ENCODE measurements at places on chromosomes 12 and 14.

- peaks cover 40% of the 10 kb centered on the region for H3K4me1 ChIP-seq
- H3K4me3 ChIP-seq: no peak overlapping the region
- peaks cover 9% of the 10 kb centered on the region for H3K36me3 ChIP-seq
- no peak overlapping the region for H3K27ac ChIP-seq
- peaks cover 53% of the 10 kb centered on the region for H3K27me3 ChIP-seq
Observed at GRCh38 chr14:73231981-73232851, 5.1 kb upstream of the PAPLN start.

GRCh38 chr12:132214891-132215290, 70.6 kb downstream of the NOC4L start:
- no peak overlapping the region for H3K27ac ChIP-seq
- DNase-seq: no peak
- no peaks in the 10 kb centered on the region for H3K36me3 ChIP-seq
- peaks cover 81% of the 10 kb centered on the region for H3K27me3 ChIP-seq

- peaks cover 10% of the 10 kb centered on the region for H3K4me1 ChIP-seq
- H3K27me3 ChIP-seq: no peaks in the 10 kb centered on the region
- no peak for DNase-seq
- H3K36me3 ChIP-seq: peaks cover 32% of the 10 kb centered on the region
Observed at GRCh38 chr14:75053396-75054291, 2.4 kb upstream of the MLH3 start.

GRCh38 chr12:117109943-117110635, 10.9 kb upstream of the TESC start:
- H3K4me3 ChIP-seq: no peak overlapping the region
- DNase-seq: no peak
- no peak overlapping the region for H3K27ac ChIP-seq
- H3K4me1 ChIP-seq: peaks cover 27% of the 10 kb centered on the region

- no peaks in the 10 kb centered on the region for H3K27me3 ChIP-seq
- H3K4me1 ChIP-seq: no peaks in the 10 kb centered on the region
- H3K36me3 ChIP-seq: no peaks in the 10 kb centered on the region
- DNase-seq: no peak
Observed at GRCh38 chr12:102509123-102509626, 28.8 kb upstream of the IGF1 start.

DNA sequence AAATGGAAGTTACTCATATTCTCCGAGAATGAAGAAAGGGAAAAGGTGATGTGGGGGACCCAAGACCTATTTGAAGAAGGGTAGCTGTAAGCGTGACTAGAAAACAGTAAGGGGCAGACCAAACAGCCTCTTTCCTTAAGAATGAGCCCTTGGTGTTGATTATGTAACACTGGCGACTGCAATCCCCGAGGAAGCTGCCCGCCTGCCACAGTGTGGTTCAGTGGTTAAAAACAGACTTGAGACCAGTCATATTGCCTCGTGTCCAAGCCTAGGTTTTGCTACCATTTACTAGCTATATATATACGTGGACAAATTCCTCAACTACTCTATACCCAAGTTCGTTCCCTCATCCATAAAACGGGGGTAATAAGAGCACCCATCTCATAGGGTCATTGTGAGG, 49.1 kb downstream of the SSPN start:
- peaks cover 14% of the 10 kb centered on the region for H3K36me3 ChIP-seq
- H3K4me1 ChIP-seq: peaks cover 71% of the 10 kb centered on the region
- no peak for DNase-seq
- no peak overlapping the region for H3K4me3 ChIP-seq
- H3K27me3 ChIP-seq: no peaks in the 10 kb centered on the region

GRCh38 chr14:100979780-100980179, 76.3 kb upstream of the RTL1 start:
- peak overlapping the region; percentile 84 for H3K27ac ChIP-seq
- H3K36me3 ChIP-seq: peaks cover 6% of the 10 kb centered on the region
- H3K27me3 ChIP-seq: no peaks in the 10 kb centered on the region
- peaks cover 46% of the 10 kb centered on the region for H3K4me1 ChIP-seq
- DNase-seq: no peak

- H3K27me3 ChIP-seq: no peaks in the 10 kb centered on the region
- no peaks in the 10 kb centered on the region for H3K36me3 ChIP-seq
- no peak overlapping the region for H3K27ac ChIP-seq
- H3K4me1 ChIP-seq: no peaks in the 10 kb centered on the region
- DNase-seq: peak; percentile 12
Observed at GRCh38 chr12:102095677-102096263, 24.1 kb downstream of the NUP37 start.

GRCh38 chr12:110171186-110171538, 47.0 kb downstream of the IFT81 start:
- no peaks in the 10 kb centered on the region for H3K36me3 ChIP-seq
- H3K27ac ChIP-seq: no peak overlapping the region
- no peaks in the 10 kb centered on the region for H3K27me3 ChIP-seq
- no peak for DNase-seq
- H3K4me1 ChIP-seq: no peaks in the 10 kb centered on the region

DNA sequence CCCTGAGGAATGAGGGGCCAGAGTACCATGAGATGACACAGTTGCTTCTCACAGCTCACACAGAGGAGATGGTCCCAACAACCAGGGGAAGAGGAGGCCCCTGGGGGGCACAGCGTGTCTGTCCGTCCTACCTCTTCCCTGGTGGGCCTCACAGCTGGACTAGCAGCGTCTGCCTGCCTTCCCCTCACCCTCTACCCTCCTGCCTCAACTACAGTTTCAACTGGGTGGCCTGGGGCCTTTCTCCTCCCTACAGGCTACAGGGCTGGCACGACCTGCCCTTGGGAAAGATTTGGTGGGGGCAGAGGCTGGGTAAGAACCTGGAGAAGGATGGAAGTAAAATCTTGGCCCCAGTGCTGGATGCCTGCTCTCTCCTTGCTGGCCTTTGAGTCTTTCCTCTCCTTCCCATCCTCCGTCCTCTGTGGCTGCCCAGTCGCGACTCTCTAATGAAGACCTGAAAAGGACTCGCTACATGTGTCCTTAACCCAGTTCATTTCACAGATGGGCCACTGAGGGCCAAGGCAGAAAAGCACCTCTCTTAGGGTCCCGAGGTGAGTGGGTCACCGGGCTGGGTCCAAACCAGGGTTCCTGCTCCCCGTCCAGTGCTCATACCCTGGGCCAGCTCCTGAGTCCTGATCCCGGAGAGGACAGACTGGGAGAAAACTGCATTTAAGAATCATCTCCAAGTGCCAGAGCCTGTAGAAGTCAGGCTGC, 232.5 kb downstream of the BCL11B start:
- no peak overlapping the region for H3K4me3 ChIP-seq
- H3K36me3 ChIP-seq: no peaks in the 10 kb centered on the region
- H3K4me1 ChIP-seq: peaks cover 10% of the 10 kb centered on the region
- no peak for DNase-seq

GRCh38 chr12:29234965-29235626, 86.0 kb downstream of the FAR2 start:
- no peak for DNase-seq
- peaks cover 13% of the 10 kb centered on the region for H3K4me1 ChIP-seq
- H3K4me3 ChIP-seq: no peak overlapping the region
- H3K27me3 ChIP-seq: no peaks in the 10 kb centered on the region
- H3K36me3 ChIP-seq: peaks cover under 1% of the 10 kb centered on the region
- H3K27ac ChIP-seq: no peak overlapping the region

DNA sequence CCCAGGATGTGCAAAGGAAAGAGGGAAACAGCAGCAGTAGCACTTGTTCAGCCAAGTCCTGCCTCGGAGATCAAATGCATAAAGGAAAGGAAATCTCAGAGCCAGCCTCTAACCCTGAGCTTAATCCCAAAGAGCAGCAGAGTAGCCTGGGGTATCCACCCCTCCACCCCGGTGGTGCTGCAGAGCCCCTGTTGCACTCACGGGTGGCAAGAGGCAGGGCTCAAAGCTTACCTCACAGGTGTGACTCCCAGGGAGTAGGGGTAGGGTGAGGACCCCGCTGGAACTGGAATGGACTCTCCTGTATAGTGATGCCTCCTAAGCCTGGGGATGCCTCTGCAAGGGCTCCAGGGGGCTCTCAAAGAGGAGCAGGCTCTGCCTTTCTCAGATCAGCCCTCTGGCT, 211.1 kb downstream of the CACNA1C start:
- no peaks in the 10 kb centered on the region for H3K4me1 ChIP-seq
- H3K27me3 ChIP-seq: peaks cover 12% of the 10 kb centered on the region
- no peak overlapping the region for H3K27ac ChIP-seq
- no peak for DNase-seq
- H3K36me3 ChIP-seq: no peaks in the 10 kb centered on the region
- no peak overlapping the region for H3K4me3 ChIP-seq

GRCh38 chr12:24806386-24806785, 142.5 kb downstream of the BCAT1 start:
- DNase-seq: no peak
- H3K36me3 ChIP-seq: no peaks in the 10 kb centered on the region
- H3K4me3 ChIP-seq: no peak overlapping the region
- H3K4me1 ChIP-seq: no peaks in the 10 kb centered on the region

DNA sequence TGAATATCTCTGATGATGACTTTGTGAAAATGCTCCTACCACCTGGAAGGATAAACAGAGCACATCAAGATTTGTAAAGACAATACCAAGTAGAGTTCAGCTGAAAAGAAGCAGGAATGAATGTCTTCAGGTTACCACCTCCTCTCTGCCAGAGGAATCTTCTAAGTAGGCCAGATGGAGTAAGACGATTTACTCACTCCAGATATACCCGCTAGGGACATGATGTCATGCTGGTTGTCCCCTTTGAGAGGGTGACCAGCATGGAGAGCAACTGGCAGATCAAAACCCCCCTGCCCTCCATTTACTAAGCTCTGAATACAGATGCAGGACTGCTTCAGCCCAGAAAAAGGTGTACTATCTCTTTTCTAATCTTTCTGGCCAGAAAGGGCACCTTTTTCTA, 39.3 kb upstream of the HSPB8 start:
- H3K27me3 ChIP-seq: peaks cover 88% of the 10 kb centered on the region
- H3K4me3 ChIP-seq: no peak overlapping the region
- no peaks in the 10 kb centered on the region for H3K36me3 ChIP-seq
- H3K27ac ChIP-seq: no peak overlapping the region
- no peaks in the 10 kb centered on the region for H3K4me1 ChIP-seq

- no peaks in the 10 kb centered on the region for H3K36me3 ChIP-seq
- peak; percentile 70 for DNase-seq
- no peak overlapping the region for H3K4me3 ChIP-seq
- H3K4me1 ChIP-seq: peaks cover 38% of the 10 kb centered on the region
- peak overlapping the region; percentile 43 for H3K27ac ChIP-seq
Observed at GRCh38 chr12:15856097-15856982, 25.8 kb upstream of the STRAP start.

DNA sequence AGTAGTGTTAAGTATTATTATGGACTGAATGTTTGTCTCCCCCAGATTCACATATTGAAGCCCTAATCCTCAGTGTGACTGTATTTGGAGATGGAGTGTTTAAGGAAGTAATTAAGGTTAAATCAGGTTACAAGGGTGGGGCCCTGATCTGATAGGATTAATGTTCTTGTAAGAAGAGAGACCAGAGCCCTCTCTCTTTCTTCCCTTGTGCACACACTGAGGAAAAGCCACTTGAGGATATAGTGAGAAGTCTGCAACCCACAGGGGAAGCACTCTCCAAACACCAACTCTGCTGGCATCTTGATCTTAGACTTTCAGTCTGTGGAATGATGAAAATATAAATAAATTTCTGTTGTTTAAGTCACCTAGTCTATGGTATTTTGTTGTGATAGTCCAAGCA, 2.2 kb upstream of the KLRG1 start:
- no peak overlapping the region for H3K27ac ChIP-seq
- no peaks in the 10 kb centered on the region for H3K4me1 ChIP-seq
- H3K27me3 ChIP-seq: no peaks in the 10 kb centered on the region

DNA sequence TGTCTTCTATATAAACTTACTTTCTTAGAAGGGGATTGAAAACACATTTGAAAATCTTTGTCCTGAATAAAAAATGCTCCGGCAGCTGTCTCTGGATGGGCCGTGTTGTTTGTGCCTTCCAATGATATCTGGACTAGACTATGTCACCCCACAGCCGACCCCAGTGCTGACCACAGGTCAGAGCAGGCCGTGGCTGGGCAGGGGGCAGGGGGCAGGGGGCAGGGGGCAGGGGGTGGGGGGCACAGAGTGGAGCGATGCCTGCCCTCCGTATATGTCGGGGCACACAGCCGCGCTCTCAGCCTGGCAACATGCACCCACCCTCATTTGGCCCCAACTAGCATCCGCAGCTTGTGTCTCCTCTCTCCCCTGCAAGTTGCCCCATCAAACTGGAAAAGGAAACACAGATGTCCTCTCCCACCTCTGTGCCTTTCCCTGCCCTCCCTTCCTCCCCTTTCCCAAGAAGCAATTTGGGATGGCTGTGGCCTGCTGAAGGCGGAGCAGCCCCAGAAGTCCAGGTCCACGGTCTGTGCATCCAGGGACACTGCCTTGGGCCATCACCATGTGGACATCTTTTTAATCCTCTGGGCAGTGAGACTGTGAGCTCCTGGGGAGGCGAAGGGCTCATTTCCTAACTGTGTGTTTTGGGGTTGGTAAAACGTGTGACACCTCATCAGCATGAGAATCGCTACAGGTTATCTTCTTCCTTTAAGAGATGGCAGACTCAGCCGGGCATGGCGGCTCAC, 295.7 kb upstream of the RTL1 start:
- no peaks in the 10 kb centered on the region for H3K27me3 ChIP-seq
- H3K4me1 ChIP-seq: peaks cover 10% of the 10 kb centered on the region
- no peak overlapping the region for H3K4me3 ChIP-seq
- H3K36me3 ChIP-seq: no peaks in the 10 kb centered on the region
- DNase-seq: no peak

- DNase-seq: no peak
- peaks cover 7% of the 10 kb centered on the region for H3K4me1 ChIP-seq
- no peaks in the 10 kb centered on the region for H3K36me3 ChIP-seq
- peaks cover 14% of the 10 kb centered on the region for H3K27me3 ChIP-seq
Observed at GRCh38 chr12:25615119-25615518, 62.0 kb upstream of the LMNTD1 start.

GRCh38 chr12:13171921-13172859, 24.3 kb upstream of the EMP1 start:
- no peaks in the 10 kb centered on the region for H3K36me3 ChIP-seq
- H3K4me1 ChIP-seq: peaks cover 70% of the 10 kb centered on the region
- no peaks in the 10 kb centered on the region for H3K27me3 ChIP-seq
- peak overlapping the region; percentile 25 for H3K4me3 ChIP-seq
- H3K27ac ChIP-seq: peak overlapping the region; percentile 58

Data from Calu3 (cell line).